ENCODE measurements at places on chromosomes 2 and 18. TPM values are rescaled to one million over a fixed set of nuclear protein-coding genes. Genes with fewer than 3 reads are reported as not detected.

GRCh38 chr2:136214307-136215200 lies 96.6 kb upstream of the CXCR4 start:
- no peak overlapping the region for H3K27ac ChIP-seq
- DNase-seq, result no peak
- no peaks in the 10 kb centered on the region for H3K27me3 ChIP-seq

DNA sequence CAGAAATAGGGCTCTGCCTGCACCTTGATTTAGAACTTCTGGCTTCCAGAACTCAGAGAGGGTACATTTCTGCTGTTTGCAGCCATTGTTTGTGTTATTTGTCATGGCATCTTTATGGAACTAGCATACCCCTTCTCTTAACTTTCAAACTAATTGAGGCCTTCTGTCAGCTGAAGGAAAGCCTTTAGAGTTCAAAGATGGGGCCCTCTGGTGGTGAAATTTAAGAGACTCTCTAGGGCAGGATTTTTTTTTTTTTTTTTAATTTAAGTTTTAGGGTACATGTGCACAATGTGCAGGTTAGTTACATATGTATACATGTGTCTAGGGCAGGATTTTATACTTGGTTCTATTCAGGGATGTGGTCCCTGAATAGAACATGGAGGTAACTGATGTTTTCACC lies 260.6 kb upstream of the LINC00305 start:
- peaks cover 5% of the 10 kb centered on the region for H3K4me1 ChIP-seq
- H3K4me3 ChIP-seq, result no peak overlapping the region
- H3K36me3 ChIP-seq, result no peaks in the 10 kb centered on the region
- no peaks in the 10 kb centered on the region for H3K27me3 ChIP-seq
- H3K27ac ChIP-seq, result no peak overlapping the region

DNA sequence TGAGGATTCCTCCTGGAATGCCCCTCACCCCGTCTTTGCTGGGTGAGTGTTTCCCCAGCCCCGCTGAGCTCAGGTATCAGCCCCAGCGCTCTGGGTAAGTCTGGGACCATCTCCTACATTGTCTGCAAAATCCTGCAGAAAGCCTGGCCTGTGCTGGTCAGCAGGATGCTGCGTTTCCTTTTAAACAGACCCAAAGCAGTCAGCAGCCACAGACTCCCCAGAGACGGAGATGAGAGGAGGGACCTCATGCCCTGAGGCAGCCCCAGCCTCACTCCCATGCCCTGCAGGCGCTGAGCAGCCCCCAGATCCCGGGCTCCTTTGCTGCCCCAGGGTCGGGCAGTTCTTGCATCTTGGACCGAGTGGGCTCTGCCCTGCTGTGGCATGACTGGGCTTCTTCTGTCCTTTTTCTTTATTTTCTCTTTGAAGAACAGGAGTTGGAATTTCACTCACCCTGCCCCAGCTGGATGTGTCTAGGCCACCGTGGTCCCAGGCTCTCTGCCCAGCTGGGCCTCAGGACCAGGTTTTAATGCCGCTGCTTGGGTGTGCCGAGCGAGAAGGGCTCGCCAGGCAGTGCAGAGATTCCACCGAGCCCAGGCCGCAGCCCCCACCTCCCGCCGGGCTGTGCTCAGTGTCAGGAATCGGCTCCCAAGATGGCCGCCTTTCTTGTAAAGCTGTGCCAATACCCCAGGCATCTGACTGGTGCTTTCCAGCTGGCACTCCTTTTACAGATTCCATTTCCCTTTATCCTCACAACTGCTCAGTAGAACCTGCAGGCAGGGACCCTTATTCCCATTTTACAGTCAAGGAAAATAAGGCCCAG lies 43.6 kb downstream of the ODC1 start:
- DNase-seq, result peak; percentile 88
- H3K4me3 ChIP-seq, result no peak overlapping the region
- H3K36me3 ChIP-seq, result peaks cover 7% of the 10 kb centered on the region

The MROH2A gene
- total RNA-seq, result not detected

DNA sequence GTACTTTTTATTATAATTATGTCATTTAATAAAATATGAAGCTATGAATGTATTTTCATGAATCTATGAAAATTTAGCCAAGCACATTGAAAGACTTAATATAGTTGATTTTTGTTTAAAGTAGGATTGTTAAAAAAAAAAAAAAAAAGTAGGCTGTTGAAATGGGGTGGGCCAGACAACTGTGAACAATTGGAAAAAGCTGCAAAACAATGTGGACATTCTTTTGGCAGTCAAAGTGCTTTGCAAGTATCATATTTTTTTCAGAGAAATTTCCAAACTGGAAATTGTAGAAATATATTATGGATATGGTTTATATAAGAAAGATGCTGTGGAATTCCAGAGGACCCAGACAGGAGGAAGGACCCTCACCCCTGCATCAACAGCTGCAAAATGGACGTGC lies 82.1 kb downstream of the ETAA1 start:
- no peak overlapping the region for H3K27ac ChIP-seq
- DNase-seq, result no peak
- no peaks in the 10 kb centered on the region for H3K27me3 ChIP-seq

- H3K27me3 ChIP-seq, result peaks cover 42% of the 10 kb centered on the region
- H3K27ac ChIP-seq, result no peak overlapping the region
- no peak for DNase-seq
- H3K36me3 ChIP-seq, result no peaks in the 10 kb centered on the region
- no peaks in the 10 kb centered on the region for H3K4me1 ChIP-seq
- H3K4me3 ChIP-seq, result no peak overlapping the region
Observed at GRCh38 chr2:230602562-230603230, 109.9 kb upstream of the CAB39 start.

- no peak for DNase-seq
- H3K27ac ChIP-seq, result peak overlapping the region; percentile 84
- peaks cover 35% of the 10 kb centered on the region for H3K4me1 ChIP-seq
- H3K36me3 ChIP-seq, result peaks cover 10% of the 10 kb centered on the region
- H3K4me3 ChIP-seq, result no peak overlapping the region
Observed at GRCh38 chr2:37711831-37712230, 40.4 kb upstream of the CDC42EP3 start.

DNA sequence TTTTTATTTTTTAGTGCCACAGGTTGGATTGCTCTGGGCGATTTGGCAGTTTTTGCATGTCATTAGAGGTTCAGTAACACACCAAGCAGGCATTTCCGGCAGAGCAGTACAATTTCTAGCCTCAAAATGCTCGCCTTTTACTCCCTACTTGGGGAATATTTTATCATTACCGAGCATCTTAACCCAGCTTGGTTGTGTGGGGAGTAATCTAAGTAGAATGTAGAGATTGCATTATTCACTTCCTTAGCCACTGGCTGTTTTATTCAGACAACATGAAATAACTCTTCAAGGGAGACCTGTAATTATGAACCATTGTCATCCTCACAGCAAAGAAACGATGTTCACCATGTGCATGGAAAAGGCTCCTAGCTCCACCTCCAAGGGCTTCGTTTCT lies 13.1 kb downstream of the GRP start:
- H3K4me3 ChIP-seq, result no peak overlapping the region
- H3K36me3 ChIP-seq, result peaks cover 2% of the 10 kb centered on the region
- H3K27ac ChIP-seq, result no peak overlapping the region
- no peak for DNase-seq
- H3K27me3 ChIP-seq, result peaks cover 68% of the 10 kb centered on the region
- no peaks in the 10 kb centered on the region for H3K4me1 ChIP-seq

GRCh38 chr2:201176081-201176481 lies 6.9 kb upstream of the CASP10 start:
- H3K27me3 ChIP-seq, result no peaks in the 10 kb centered on the region
- no peak overlapping the region for H3K4me3 ChIP-seq
- H3K27ac ChIP-seq, result no peak overlapping the region
- no peaks in the 10 kb centered on the region for H3K36me3 ChIP-seq
- H3K4me1 ChIP-seq, result no peaks in the 10 kb centered on the region

DNA sequence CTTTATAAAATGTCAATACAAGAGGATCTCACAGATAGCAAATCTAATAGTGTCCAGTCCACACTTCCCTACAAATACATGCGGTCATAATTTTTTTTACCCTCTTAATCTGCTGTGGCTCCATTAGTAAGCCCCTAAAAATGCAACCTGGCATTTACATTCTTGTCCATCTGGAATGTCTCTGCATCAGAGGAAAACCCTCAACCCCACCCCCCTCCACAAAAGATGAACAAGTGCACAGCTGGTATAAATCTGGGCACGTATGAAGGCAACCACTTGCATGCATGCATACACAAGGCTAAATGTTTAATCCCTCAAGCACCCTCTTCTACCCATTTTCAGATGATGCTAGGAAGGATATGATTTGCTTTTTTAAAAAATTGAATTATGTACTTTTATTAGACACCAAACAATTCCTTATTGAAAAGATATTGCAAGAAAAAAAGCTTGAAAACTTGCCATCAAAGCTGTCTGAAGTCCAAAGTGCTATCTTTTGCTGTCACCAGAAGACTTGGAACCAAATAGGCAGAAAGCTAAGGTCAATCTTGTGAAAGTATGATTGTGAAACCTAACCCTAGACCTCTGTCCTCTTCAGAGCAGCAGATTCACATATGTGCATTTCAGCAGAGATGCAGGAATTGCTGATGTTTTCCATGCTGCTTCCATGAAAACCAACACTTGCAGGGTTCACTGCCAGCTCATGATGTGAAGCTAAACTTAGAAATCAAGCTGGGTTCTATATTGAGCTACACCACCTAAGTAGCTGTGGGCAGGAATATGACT lies 39.0 kb downstream of the IRS1 start:
- no peaks in the 10 kb centered on the region for H3K27me3 ChIP-seq
- no peak overlapping the region for H3K27ac ChIP-seq

- no peaks in the 10 kb centered on the region for H3K27me3 ChIP-seq
- H3K36me3 ChIP-seq, result no peaks in the 10 kb centered on the region
- H3K27ac ChIP-seq, result no peak overlapping the region
- H3K4me1 ChIP-seq, result no peaks in the 10 kb centered on the region
Observed at GRCh38 chr18:24089076-24089475, 49.8 kb upstream of the CABYR start.

GRCh38 chr2:8225266-8225665 lies 456.6 kb upstream of the ID2 start:
- peak; percentile 63 for DNase-seq
- H3K4me1 ChIP-seq, result peaks cover 6% of the 10 kb centered on the region
- H3K27me3 ChIP-seq, result peaks cover 2% of the 10 kb centered on the region
- no peak overlapping the region for H3K4me3 ChIP-seq

- no peaks in the 10 kb centered on the region for H3K36me3 ChIP-seq
- peaks cover 12% of the 10 kb centered on the region for H3K4me1 ChIP-seq
- no peak overlapping the region for H3K4me3 ChIP-seq
- H3K27ac ChIP-seq, result no peak overlapping the region
- H3K27me3 ChIP-seq, result peaks cover 3% of the 10 kb centered on the region
Observed at GRCh38 chr2:69977186-69977585, 15.8 kb upstream of the ASPRV1 start.

GRCh38 chr2:52629531-52629930 lies 1138.1 kb upstream of the CHAC2 start:
- no peak for DNase-seq
- H3K4me1 ChIP-seq, result no peaks in the 10 kb centered on the region
- H3K27me3 ChIP-seq, result no peaks in the 10 kb centered on the region
- H3K27ac ChIP-seq, result no peak overlapping the region

The FOXD4L1 gene
- total RNA-seq, result 0.18 TPM

GRCh38 chr2:135913727-135914365 lies 37.6 kb upstream of the MCM6 start:
- no peak for DNase-seq
- no peak overlapping the region for H3K27ac ChIP-seq
- H3K36me3 ChIP-seq, result peaks cover 15% of the 10 kb centered on the region
- H3K4me3 ChIP-seq, result no peak overlapping the region

The TCF23 gene
- total RNA-seq, result not detected

DNA sequence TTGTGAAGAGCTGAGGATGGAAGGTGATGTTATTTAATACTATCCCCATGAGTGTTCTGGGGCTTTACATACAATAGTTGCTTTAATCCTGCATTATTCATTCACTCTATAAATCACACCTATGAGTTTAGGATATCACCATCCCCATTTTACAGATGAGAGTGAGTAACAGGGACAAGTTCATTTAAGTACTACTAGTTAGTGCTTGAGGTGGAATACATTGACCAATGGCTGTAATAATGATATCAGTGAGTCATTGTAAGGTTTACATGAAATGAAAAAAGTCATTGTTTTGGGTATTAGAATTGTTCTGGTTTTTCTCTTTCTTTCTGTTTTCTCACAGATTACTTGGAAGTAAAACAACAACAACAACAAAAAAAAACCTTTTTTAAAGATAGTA lies 42.5 kb downstream of the TANC1 start:
- H3K27me3 ChIP-seq, result no peaks in the 10 kb centered on the region
- peaks cover 19% of the 10 kb centered on the region for H3K4me1 ChIP-seq
- H3K36me3 ChIP-seq, result peaks cover 38% of the 10 kb centered on the region
- DNase-seq, result no peak

DNA sequence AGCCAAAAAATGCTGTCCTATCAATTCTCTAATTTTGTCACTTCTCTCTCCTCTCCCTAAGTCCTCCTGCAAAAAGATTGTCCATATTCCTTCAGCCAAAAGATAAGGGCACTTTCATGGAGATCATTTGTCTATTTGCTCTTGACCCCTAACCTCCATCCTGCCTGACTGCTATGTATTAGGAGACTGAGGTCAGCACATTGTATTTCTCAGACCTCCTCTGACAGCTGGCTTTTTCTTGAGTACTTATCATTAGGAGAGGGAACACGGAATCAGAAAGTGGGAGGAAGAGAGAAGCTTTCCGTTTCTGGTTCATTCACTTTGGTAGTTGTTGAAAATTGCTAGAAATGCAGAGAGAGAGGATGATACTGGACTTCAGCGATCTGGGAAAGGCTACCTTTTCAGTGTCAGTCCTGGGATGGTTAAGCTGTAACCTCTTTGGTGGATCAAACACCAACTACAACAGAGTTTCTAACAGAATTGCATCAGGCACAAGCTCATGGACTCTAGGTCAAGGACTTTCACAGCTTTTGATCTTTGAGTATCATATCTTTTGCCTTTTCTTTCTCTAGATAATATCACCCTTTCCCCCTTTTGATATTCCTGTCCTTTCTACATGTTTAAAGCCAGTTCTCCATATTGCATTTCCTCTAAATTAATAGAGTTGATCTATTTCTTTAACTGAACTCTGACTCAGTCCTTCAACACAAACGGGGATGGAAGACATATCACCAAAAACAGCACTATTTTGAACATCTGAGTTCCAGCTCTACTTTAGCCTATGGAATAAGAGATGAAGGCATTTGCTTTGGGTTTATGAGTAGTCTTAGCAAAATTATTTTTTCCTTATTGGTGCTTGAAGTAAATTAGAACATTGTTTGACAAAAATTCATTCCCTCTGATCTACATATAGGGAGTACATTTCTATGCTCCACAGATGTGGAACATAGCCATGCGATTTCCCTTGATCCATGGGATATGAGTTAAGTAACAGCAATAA lies 63.3 kb upstream of the KYNU start:
- no peak overlapping the region for H3K27ac ChIP-seq
- H3K4me3 ChIP-seq, result no peak overlapping the region
- peaks cover 6% of the 10 kb centered on the region for H3K36me3 ChIP-seq
- H3K27me3 ChIP-seq, result no peaks in the 10 kb centered on the region

GRCh38 chr2:112187046-112187715 lies 49.0 kb downstream of the FBLN7 start:
- DNase-seq, result peak; percentile 83
- no peak overlapping the region for H3K4me3 ChIP-seq
- peaks cover under 1% of the 10 kb centered on the region for H3K27me3 ChIP-seq
- no peaks in the 10 kb centered on the region for H3K4me1 ChIP-seq

DNA sequence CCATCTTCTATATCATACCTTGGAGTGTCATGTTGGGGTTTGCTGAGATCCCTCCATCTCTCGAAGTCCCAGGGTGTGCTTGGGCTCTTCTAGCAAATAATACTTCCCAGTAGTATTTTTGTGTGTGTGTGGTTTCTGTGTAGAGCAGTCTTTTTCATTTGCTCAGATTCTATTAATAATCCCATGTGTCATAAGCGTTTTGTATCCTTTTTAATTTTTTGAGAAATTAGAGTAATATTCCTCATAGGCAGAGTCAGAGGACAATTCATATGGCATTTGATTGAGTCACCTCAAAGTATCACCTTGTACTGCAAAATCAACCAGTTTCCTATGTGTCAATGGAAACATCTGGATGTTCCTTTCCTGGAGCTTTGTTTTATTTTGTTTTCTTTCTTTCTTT lies 37.4 kb upstream of the PPP1R1C start:
- H3K4me3 ChIP-seq, result no peak overlapping the region
- DNase-seq, result no peak

The B3GNT7 gene
- total RNA-seq, result 1.5 TPM
